Diencephalon (tissue), 1 donor: ENCODE measurements at places on chromosomes 16 and 17. TPM values are rescaled to one million over a fixed set of nuclear protein-coding genes. Genes with fewer than 3 reads are reported as not detected.

KRTAP9-8 gene
- not detected for total RNA-seq

SLC22A31 gene
- total RNA-seq: not detected

CCL1 gene
- total RNA-seq: not detected

CASKIN1 gene
- total RNA-seq: 41.3 TPM

SOX8 gene
- total RNA-seq: 49.4 TPM

HOXB7 gene
- not detected for total RNA-seq

RNF43 gene
- total RNA-seq: 1.4 TPM

KRTAP2-1 gene
- total RNA-seq: not detected

PPL gene
- 13.4 TPM for total RNA-seq

NHERF2 gene
- total RNA-seq: 23.5 TPM

KRTAP4-1 gene
- not detected for total RNA-seq

PYY gene
- total RNA-seq: not detected

SSTR5 gene
- 0.23 TPM for total RNA-seq

CCR7 gene
- total RNA-seq: not detected

HSD11B2 gene
- 6.5 TPM for total RNA-seq

CISD3 gene
- total RNA-seq: 3.0 TPM

MLYCD gene
- total RNA-seq: 5.5 TPM

KRTAP3-1 gene
- not detected for total RNA-seq

OR1F1 gene
- total RNA-seq: 0.69 TPM

RAMP2 gene
- 16.6 TPM for total RNA-seq

LIMD2 gene
- total RNA-seq: 12.5 TPM

CD19 gene
- 0.23 TPM for total RNA-seq

SMIM22 gene
- total RNA-seq: not detected

RAB26 gene
- total RNA-seq: 8.1 TPM

RAP1GAP2 gene
- total RNA-seq: 28.4 TPM

TMEM235 gene
- total RNA-seq: not detected

PHF12 gene
- total RNA-seq: 33.2 TPM

CTRB1 gene
- total RNA-seq: not detected

KLHL11 gene
- 76.6 TPM for total RNA-seq

GP1BA gene
- not detected for total RNA-seq
